Kidney capillary endothelial cell (primary cell): ENCODE measurements at places on chromosomes 13 and 19.

DNA sequence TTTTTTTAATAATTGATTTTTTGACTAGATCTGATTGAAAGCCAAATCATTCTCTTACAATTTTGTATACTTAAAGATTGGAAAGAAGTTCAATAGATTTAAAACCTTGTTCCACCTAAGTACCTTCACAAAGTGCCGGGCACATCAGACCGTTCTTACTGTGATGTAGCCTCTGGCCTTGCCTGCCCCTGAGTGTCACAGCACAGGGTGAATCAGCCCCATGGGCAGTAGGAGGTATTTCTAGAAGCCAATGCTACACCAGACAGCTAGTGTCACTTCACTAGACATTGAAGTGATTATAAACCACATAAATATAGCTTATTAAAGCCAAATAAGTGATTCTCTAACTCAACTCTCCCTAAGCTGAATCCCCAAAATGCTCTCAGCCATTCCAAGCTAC is 131.3 kb downstream of the LACC1 start:
- no peak for DNase-seq

- DNase-seq: no peak
Observed at GRCh38 chr19:7870571-7871436, 3.4 kb downstream of the PRR36 start.

- no peak for DNase-seq
Observed at GRCh38 chr19:50313812-50314536, 15.2 kb downstream of the KCNC3 start.

DNA sequence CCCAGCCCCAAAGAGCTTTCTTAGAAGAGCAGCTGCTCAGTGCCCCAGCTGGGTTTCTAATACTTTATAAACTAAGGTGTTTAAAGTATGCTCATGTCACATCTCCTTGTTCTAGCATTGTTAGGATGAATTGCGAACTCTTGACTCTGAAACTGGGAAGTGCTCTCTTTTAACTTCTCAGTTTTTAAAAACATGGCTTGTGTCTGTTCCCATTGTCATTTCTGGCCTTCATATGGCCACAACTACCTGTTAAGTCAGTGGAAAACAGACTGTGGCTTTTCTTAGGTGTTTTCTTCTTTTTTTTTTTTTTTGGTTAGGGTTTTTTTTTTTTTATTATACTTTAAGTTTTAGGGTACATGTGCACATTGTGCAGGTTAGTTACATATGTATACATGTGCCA is 164.7 kb downstream of the KCNRG start:
- DNase-seq: no peak

DNA sequence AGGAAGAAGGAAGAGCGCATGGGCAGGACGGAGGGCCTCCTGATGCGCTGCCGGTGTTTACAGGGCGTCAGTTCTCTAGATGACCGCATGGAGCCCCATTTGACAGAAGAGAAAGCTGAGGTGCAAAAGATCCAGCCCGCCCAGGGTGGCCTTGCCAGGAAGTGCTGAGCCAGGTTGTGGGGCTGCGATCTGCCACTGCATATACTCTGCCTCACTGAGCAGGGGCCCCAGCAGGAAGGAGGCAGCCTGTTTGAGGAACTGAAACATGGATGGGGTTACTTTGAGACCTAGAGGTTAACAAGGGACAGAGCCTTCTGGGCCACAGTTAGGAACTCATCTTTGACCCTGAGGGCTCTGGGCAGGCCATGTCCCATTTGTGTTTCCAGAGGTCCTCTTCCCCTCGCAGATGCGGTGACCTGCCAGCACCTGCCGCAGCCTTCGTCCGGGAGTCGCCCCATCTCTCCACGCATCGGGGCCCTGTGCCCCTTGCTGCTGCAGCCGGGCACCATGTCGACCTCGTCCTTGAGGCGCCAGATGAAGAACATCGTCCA is 3.2 kb downstream of the EPN1 start:
- DNase-seq: no peak

DNA sequence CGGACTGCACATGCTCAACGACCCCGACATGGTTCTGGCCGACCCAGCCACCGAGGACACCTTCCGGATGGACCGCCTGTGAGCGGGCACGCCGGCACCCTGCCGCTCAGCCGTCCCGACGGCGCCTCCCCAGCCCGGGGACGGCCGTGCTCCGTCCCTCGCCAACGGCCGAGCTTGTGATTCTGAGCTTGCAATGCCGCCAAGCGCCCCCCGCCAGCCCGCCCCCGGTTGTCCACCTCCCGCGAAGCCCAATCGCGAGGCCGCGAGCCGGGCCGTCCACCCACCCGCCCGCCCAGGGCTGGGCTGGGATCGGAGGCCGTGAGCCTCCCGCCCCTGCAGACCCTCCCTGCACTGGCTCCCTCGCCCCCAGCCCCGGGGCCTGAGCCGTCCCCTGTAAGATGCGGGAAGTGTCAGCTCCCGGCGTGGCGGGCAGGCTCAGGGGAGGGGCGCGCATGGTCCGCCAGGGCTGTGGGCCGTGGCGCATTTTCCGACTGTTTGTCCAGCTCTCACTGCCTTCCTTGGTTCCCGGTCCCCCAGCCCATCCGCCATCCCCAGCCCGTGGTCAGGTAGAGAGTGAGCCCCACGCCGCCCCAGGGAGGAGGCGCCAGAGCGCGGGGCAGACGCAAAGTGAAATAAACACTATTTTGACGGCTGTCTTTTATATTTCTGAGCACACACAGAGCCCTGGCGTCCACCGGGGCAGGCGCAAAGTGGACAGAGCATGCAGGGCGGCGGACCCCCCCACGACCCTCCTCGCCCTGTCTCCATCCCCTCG is 13.6 kb downstream of the COMP start:
- no peak for DNase-seq

DNA sequence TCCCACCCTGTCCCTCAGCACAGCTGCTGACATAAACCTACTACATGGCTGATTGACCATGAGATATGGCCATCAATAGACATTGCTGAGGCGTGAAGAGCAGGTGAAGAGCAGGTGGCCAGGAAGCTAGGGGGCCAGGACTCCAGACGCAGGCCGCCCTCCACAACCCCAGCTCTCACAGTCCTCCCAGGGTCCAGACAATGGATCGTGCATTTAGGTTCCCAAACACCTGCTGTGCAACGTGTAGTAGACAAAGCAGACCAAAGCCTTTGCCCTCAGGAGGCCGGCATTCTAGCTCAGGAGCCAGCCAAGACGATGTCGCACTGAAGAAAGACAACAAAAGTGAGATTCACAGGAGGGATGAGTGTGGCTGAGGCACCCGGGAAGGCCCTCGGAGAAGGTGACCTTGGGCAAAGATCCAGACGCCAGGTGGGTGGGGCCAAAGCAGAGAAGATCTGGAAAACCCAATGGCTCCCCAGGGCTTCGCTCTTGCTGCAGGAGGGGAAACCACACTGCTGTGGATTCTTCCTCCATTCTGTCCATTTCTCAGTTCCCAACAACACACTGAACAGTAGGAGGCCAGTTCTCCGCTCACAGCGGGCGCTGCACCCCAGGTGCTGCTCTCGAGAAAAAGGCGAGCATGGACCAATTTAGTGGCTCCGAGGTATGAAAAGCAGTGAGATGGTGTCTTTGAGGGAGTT is 1.4 kb downstream of the FFAR1 start:
- DNase-seq: no peak

- DNase-seq: peak; percentile 77
Observed at GRCh38 chr13:113009743-113010509, 40.9 kb downstream of the MCF2L start.

- DNase-seq: no peak
Observed at GRCh38 chr19:17654993-17655392, 33.2 kb downstream of the UNC13A start.

GRCh38 chr13:43058318-43058674 is 34.9 kb downstream of the DNAJC15 start:
- DNase-seq: no peak

DNA sequence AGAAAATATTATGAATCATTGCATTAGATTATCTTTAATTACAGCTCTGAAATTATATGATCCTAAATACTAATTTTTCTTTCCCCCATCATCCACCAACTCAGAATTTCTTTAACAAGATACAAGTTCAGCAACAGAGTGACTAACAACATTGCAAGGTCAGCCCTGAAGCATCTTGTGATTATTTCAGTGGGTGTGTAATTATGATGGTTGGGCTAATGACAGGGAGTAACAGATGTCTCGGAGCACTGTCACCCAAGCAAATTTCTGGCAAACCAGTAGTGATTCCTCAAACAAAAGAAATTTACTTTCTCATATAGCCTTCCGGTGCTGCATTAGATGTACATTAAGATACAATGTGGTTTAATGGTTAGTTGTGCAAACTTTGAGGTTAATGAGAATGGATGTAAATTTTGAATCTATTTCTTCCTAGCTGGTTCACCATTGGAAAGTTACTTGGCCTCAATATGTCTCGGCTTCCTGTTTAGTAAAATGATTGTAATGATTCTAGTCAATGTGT is 238.9 kb downstream of the ITGBL1 start:
- DNase-seq: no peak

- no peak for DNase-seq
Observed at GRCh38 chr13:53807251-53807834, 778.7 kb downstream of the OLFM4 start.

DNA sequence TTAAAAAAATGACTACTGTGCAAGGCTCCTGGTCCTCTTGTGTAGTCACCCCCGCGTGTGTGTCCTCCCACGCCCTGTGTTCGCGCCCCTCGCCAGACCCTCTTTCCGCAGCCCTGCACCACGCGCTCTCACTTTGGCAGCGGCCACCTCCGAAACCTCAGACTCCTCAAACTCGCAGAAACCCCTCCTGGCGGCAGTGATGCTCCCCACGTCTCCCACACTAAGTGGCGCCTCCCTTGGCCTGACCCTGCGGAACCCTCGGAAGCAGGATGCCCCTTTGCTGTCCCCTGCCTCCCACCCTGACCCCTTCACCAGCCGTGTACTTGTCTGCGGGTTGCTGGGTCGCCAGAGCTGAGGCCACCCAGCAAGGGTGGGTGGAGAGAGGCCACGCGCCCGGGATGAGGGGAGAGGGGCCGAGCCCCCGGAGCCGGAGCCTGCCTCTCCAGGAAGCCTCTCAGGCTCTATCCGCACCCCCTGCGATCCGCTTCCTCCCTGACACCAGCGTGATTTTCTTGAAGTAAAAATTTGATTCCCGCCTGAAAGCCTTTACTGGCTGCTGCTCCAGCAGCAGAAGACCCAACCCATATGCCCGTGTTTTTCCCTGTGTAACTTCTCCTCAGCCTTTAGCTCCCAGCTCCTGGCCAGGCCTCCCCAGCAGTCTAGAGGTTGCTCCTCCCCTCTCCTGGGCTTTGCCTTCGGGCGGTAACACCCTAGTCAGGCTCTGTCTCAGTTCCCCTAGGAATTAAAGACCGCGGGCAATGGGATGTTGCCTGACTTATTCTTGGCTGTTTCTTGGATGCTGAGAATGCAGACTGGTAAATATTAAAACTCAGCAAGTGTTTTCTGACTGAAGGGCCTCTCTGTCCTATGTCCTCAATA is 55.2 kb downstream of the MIPEP start:
- DNase-seq: no peak

DNA sequence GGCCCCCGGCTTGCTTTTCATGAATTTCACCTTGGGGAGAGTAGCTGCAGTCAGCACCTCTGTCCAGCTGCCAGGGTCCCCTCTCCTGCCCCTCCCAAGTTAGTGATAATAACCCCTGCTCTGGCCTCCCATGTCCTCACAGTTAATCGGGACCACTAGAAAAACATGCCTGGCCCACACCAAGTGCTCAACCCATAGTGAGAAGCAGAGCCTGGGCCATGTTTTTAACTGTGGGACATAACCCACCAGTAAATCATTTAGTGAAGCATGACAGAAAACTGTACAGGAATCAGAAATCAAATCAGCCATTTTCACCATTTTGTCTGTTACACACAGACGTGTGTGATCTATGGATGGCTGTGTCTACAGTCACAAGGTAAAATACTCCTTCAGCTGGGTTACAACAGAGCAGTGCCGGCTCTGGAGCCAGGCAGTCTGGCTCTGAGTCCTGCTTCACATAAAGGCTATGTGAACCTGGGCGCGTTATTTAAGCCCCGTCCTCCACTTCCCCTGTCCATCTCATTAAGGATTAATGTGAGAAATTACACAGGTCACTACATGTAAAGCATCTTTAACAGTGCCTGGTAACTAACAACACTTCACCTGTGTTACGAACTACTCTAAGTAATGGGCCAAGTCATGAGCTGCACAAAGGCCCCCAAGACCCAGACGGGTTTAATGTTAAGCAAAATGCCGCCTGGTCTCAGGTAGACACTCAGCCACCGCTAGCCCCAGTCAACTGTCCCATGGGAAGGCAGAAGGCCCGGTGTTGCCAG is 7.6 kb upstream of the ECH1 start:
- no peak for DNase-seq

- no peak for DNase-seq
Observed at GRCh38 chr19:43527860-43528622, 1.0 kb upstream of the ETHE1 start.

GRCh38 chr13:76316998-76317527 is 569.1 kb downstream of the KCTD12 start:
- no peak for DNase-seq

DNA sequence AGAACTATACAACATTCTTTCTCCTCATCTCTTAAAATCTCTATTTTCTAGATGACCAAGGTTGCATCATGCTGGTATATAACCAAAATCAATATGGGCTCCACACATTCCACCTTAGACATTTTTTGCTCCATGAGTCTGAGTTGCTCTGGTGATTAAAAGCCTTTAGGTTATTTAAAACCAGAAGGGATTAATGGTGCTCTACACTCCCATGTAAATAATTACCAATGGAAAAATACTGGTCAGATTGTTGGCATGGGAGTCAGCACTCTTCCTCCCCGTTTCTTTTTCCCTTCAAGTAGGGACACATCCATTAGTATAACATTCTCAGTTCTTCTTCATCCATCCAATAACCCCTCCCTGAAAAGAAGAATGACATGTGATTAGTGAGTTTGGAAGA is 747.7 kb downstream of the PCDH17 start:
- no peak for DNase-seq

DNA sequence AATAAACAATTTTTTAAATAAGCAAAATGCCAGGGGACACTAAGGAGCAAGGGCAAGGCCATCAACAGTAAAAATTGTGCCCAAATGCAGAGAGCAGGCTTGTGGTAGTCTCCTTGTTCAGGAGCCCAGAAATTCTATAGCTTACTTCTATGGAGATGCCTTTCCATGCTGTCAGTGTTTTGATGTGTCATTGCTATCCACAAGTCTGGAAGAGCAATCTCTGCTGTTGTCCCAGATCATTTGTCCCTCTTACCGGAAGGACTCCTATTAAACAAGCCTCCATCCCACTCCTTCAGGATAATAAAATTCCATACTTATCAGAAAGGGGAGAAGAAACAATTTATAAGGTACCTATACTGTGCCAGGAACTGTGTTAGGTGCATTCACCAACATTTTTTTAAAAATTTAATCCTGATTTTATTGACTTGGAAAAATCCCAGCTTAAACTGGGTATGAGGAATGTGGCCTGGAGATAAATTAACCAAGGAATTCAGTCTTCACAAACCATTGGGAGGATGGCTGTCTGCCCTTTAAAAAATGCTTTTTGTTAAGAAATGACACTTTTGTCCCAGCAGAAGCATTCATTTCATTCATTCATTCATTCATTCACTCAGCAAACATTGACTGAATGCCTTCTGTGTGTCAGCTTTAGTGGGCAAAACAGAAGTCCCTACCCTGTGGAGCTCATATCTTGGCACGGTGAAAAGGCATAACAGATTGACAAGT is 26.8 kb upstream of the CYSLTR2 start:
- no peak for DNase-seq
